ENCODE measurements at places on chromosomes 7 and 10.

- no peak for DNase-seq
Measured at GRCh38 chr10:895324-895723, 36.2 kb downstream of the LARP4B start.

DNA sequence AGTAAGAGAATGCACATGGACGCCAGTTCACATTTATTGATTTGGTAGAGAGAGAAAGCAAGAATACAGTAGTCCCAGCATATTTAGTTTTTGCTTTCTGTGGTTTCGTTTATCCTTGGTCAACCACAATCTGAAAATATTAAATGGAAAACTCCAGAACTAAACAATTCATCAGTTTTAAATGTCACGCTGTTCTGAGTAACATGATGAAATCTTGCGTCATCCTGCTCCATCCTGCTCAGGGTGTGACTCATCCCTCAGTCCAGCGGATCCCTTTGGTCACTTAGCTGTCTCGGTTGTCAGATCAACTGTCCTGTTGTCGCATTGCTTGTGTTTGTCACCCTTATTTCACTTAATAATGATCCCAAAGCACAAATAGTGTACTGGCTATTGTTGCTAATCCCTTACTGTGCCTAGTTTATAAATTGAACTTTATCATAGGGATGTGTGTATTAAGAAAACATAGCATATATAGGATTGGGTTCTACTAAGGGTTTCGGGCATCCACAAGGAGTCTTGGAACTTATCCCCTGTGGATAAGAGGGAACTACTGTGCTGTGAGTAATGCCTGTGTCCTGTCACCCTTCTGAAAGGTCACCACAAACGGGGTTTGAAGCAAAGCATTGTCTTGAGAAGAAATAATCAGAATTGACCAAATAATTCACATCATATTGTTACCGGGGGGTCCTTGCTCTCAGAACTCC lies 73.6 kb downstream of the OTUD1 start:
- no peak for DNase-seq

DNA sequence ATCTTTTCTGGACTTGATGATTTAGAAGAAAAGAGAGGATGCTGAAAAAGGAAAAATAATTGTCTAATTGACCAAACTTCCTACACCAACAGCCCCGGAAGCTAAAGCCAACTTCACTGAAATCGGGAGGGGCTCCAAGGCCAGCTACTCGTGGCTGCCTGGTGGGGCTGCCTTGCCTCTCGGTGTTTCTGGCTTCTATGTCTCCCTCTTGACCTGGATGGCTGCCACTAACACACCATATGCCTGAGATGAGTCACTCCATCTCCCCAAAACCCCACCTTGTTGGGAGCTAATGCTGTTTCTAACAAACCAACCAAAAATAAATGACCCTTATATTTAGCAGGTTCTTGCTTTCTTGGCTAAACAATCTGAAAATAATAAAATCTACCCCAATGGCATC lies 87.6 kb upstream of the AFAP1L2 start:
- no peak for DNase-seq

DNA sequence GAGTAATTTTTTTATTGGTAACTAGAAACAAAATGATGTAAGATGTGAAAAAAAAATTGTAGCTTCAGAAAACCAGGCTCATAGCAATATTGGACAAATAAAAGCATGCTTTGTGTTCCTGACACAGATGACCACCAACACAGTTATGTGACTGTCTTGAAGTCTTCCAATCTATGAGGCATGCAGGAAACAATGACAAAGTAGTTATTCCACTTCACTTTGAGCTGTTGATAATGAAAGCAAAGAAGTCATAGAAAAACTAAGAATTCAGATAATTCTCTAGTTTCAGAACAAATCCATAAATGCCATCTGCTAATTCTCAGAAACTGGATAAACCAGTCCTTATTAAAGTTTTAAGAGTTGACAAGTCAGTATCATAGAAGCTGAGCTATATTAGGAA lies 378.4 kb upstream of the SEMA3D start:
- DNase-seq, result no peak

DNA sequence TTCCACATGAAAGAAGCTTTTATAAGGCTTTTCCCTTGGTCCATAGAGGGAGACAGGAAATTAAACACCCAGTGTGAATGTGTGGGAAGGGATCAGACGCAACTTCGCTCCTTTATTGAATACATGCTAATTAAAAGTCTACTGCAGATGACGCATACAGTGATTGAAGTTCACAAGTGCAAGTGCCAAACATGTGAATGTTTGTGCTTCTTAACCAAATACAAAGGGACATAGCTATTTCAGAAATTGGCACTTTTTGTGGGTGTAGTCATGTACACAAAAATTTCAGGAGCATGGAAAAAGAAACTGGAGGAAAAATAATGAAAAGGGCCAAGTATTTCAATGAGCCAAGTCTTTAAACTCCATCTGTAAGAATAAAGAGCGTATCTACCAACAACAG lies 283.7 kb downstream of the SKAP2 start:
- no peak for DNase-seq

- no peak for DNase-seq
Measured at GRCh38 chr7:94062372-94062771, 58.2 kb upstream of the BET1 start.

- DNase-seq, result no peak
Measured at GRCh38 chr7:11430841-11431240, 401.2 kb downstream of the THSD7A start.

GRCh38 chr10:2836921-2837662 lies 230.3 kb upstream of the PFKP start:
- DNase-seq, result no peak

GRCh38 chr10:120177330-120177729 lies 279.7 kb upstream of the PLPP4 start:
- no peak for DNase-seq

DNA sequence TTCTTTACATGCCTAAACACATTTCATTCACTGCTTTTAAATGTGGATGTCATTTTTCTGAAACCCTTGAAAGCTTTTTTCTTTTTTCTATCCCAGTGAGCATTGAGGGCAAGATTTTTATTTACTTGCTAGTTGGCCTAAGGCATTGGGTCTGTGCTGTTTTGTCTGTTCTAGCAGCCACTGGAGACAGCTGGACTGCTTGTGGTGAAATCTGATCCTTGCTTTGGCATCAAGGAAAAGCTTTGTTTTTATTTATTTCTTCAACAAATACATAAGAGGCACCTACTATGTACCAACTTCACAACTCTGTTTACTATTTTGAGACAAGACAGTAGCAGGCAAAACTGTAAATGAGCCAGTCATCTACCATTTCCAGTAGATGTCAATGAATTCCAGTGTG lies 28.4 kb upstream of the PDLIM1 start:
- DNase-seq, result no peak

GRCh38 chr10:8182806-8183205 lies 128.3 kb downstream of the GATA3 start:
- DNase-seq, result no peak

All from stimulated activated CD8-positive, alpha-beta memory T cell treated with anti-CD3 and anti-CD28 coated beads, Interleukin-7, amount 100 ng/mL, for 1 hour (primary cell).